ENCODE measurements at places on chromosomes 16 and 17. TPM values are rescaled to one million over a fixed set of nuclear protein-coding genes. Genes with fewer than 3 reads are reported as not detected.

CLEC19A gene
- total RNA-seq, result not detected

HSD11B2 gene
- total RNA-seq, result under 0.01 TPM

MED9 gene
- 11.7 TPM for total RNA-seq

MT1H gene
- total RNA-seq, result not detected

CBFA2T3 gene
- total RNA-seq, result under 0.01 TPM

TEDC2 gene
- total RNA-seq, result 1.7 TPM

ABCC11 gene
- 0.17 TPM for total RNA-seq

DNA sequence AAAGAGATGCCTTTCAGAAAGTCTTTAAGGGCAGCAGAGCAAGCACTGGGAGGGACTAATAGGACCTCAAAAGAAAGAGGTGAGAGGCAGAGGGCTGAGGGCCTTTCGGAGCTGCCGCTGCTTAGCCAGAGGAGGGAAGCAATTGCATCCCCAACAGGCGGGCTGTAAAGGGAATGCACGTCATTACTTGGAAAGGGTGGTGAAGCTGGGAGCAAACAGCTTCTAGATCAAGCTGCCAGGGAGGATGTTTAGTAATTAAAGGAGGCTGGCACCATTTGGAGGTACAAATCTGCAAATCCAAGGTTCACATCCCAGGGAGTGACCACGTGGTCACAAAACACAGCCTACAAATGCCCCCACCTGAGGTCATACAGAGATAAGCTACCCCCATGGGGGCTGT lies 429.0 kb upstream of the RBFOX1 start:
- DNase-seq, result no peak

DNA sequence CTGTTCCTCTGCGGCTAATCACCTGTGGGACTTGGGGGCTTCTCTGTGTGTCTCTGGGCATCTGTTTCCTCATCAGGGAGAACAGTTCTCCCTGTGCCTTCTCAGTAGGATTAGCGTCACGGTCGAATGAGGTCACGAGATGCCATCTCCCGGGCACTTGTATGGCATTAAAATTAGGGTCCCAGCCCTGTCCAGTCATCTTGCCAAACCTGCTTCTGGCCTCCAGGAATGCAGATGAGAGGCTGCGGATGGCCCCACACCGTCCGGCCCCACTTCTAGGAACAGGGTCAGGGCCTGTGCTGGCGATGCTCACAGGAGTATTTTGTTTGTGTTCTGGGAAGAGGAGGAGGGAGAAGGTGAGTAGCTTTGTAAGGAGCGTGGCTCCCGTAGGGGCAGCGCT lies 58.5 kb downstream of the OR1D5 start:
- no peak for DNase-seq

DNA sequence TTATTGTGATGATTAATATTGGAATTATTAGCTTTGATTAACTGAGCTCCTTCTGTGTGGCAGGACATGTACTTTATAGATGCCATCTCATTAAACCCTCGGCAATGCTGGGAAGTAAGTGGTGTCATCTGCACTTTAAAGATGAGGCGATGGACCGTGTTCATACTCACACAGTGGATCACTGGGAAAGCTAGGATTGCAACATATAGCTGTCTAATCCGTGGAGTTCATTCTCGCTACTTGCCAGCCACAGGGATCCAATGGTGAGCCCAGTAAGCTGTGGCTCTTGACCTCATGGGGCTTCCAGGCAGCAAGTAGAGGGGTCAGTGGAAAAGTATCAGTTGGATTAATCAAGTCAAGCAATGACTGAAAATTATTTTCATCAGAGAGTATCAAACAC lies 587.9 kb downstream of the CDH13 start:
- DNase-seq, result no peak

GRCh38 chr16:80025236-80025635 lies 424.7 kb upstream of the MAF start:
- no peak for DNase-seq

GRCh38 chr17:60594734-60595133 lies 5.3 kb upstream of the PPM1D start:
- no peak for DNase-seq

GRCh38 chr16:30741461-30741914 lies 6.7 kb upstream of the PHKG2 start:
- peak; percentile 50 for DNase-seq

- no peak for DNase-seq
Observed at GRCh38 chr16:72042157-72042660, 12.1 kb upstream of the HP start.

GRCh38 chr17:57707892-57708291 lies 37.2 kb downstream of the CCDC182 start:
- peak; percentile 4 for DNase-seq

DNA sequence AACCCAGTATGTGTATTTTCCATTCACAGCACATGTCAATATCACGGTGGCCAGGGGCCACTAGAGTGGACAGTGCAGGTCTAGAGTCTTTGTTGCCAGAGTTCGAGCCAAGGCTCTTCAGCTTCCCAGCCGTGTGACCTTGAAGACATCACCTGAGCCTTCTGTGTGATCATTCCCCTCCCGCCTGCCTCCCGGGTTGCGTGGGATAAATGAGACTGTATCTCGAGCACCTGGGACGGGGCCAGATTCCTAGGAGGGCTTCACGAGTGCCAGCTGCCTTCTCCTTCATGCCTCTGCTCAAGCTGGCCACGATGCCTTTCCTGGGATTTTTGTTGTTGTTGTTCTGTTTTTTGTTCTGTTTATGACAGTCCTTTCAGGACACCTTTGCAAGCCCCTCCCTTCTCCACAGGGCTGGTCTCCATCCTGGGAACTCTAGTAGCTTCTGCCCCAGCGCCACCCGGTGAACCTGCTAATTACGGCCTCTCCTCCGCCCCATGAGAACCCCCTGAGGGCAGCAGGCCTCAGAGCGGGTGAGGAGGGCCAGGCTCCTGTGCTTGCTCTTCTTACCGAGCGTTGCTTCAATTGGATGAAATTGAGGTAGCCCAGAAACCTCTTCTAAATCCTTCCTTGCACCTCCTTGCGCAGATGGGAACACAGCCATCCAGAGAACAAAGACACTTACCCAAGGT lies 3.9 kb downstream of the SPNS2 start:
- DNase-seq, result no peak

- no peak for DNase-seq
Observed at GRCh38 chr17:35694906-35695305, 36.5 kb upstream of the RASL10B start.

DNA sequence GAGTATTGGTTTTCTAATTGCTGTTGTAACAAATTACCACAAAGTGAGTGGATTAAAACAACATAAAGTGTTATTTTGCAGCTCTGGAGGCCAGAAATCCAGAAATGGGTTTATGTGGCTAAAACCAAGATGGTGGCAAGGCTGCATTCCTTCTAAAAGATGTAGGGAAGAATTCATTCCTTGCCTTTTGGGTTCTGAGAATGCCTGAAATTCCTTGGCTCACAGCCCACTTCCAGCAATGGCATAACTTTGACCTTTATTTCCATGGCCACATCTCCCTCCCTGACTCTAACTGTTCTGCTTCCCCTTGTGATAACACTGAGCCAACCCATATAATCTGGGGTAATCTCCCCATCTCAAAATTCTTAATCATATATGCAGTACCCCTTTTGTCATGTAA lies 269.6 kb upstream of the RPL38 start:
- no peak for DNase-seq

DNA sequence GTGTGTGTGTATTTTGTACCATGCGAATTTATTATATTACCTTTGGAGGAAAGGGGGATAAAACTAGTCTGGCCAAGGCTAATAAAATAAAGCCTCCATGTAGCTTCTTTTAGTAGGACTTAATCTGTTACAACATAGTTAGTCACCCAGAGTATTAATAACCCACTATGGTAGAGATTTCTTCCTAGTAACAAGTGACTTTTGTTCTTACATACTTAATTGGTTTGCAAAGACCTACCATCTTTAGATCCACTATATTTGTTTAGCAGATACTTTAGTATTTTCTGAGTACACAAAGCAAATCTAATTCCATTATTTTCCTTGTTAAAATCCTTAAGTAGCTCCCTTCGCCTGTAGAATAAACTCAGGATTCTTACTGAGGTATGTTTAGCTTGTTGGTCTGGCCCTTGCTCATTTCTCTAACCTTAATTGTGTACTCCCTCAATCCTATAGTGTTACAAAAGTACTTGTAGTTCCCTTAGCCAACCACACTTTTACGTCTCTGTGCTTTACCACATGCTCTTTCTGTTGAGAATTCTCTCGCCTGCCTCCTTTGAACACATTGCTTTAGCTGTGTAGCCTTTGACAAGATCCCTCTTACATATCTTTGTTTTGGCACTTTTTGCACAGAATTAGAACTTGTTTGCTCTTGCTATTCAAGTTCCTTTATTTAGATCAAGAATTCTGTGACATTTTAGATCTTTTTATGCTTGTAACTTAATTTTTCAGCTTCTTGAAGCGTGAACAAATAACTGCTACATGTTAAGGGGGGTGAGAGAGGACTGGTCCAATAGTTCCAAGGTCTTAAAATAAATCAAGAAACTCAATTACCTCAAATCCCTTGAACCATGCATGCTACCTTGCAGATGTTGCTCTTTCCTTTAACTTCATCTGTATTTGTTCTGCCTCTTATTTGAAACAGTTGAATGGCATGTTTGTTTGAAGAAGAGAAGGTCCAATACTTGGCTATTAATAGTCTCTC lies 23.8 kb downstream of the CLTC start:
- peak; percentile 57 for DNase-seq

- DNase-seq, result no peak
Observed at GRCh38 chr16:9096416-9096952, 5.0 kb downstream of the HAPSTR1 start.

DNA sequence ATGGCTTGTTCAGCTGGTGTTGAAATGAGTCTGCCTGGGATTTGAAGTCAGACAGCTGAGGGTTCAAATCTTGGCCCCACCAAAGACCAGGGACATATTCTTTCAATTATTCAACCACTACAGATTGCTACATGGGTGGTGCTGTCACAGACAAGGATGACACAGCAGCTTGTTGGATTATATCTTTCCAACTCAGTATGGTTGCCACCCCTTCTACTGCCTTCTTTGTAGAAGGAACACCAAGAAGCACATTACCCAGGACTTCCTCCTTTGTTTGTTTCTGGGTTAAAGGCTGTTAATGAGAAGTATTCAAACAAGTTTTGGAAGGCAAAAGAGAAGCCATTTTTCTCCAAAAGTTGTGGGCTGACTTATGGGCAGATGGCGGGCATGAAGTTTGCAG lies 78.6 kb downstream of the COPRS start:
- DNase-seq, result no peak

DNA sequence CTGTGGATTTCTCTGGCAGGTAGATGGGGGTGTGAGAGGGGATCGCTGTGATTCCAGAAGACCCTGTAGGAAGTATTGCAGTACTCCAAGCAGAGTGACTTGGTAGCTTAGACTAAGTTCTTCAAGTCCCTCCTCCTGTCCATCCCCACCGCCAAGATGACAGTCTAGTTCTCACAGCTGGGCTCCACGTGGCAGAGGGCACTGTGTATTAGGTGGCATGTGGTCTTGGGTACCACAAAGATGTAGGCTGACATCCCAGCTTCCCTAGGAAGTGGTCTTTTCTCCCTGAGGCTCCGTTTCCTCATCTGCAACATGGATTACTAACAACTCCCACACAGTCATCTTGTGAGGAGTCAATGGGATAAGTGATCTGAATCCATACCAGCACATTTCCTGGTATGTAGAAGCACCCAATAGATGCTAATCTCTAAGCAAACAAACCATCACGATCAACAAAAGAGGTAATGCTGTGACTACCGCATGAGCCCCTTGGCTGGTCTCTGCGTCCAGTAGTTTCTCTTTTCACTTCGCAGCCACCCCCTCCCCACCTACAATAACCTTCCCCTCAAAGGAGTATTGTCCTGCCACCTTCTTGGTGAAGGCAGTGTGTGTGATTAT lies 349.1 kb upstream of the EEF2KMT start:
- no peak for DNase-seq

- DNase-seq, result no peak
Observed at GRCh38 chr16:66984892-66985311, 3.5 kb upstream of the CES4A start.

DNA sequence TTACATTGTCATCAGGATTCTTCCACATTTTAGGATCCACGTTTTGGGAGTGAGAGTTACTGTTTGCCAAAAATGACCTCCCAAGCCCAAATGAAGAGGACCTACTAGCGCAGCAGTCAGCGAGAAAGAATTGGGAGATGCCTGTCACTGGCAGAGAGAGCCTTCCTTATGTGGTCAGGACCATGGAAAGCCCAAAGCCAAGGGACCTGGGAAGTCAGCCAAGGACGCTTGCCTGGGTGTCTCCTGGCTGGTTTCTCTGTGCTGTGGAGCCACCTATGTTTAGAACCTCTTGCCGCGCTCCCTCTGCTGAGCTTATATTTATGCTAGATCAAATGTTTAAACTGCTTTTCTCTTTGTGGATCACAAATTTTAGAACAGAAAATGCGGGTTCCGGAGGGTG lies 24.9 kb upstream of the RHBDL3 start:
- DNase-seq, result peak; percentile 25

DNA sequence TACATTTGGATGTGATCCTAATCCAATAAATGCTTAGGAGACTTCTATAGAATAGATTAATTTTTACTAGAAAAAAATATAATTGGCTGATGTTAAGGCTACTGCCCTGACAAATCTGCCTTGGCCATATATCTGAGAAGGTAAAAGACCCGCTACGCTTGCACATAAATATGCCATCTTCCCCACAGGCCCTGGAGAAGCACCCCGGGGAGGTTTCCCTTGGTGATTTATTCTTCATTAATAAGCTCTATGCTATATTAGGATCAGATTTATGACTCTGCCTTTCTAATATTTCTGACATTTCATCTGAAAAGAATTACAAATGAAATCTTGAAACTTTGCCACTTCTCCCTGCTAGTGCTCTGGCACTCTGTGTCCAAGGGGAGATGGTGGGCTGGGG lies 27.4 kb upstream of the MEOX1 start:
- no peak for DNase-seq

DNA sequence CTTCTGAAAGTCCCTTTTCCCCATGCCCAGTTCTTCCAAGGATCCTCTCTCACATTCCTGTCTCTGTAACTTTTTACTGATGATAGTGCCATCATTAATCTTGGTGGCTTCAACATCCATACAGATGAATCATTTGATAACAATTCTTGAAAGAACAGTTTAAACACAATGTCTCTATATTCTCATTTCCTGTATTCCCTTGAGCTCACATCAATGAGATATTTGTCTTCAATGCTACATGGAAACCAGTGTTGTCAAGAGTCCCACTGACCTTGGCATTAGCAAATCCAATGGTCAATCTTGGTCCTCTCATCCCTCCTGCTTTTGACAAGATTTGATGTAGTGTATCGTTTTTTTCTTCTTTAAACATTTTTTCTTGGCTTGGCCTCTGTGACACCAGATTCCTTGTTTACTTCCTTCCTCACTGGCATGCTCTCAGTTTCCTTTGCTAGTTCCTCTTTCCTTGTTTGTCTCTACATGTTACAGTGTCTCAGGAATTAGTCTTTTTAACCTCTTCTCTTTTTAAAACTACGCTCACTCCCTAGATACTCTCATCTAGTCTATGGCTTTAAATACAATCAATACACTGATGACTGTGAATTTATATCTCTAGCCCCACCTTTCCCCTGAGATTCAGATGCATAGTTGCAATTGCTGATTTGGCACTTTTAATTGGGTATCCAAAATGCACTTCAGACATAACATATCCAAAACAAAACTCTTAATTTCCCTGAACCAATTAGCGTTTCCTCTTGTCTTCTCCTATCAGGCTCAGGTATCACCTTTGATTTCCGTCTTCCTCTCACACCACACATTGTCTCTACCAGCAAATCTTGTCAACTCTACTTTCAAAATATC lies 134.0 kb downstream of the MYO1D start:
- DNase-seq, result peak; percentile 11

GRCh38 chr17:44356241-44356640 lies 7.4 kb downstream of the FAM171A2 start:
- no peak for DNase-seq

- DNase-seq, result peak; percentile 88
Observed at GRCh38 chr17:7833795-7834541, at the start of gene KDM6B. Gene KDM6B, plus strand, starts transcription at chr17:7834217. Its CDS starts 11,338 bp downstream, at chr17:7845555.
